NCI-H774 (cell line): ENCODE measurements at places on chromosomes 6 and 20.

- no peak for DNase-seq
Observed at GRCh38 chr20:58481481-58482021, 33.6 kb downstream of the APCDD1L start.

GRCh38 chr6:100574836-100575235 lies 110.1 kb upstream of the SIM1 start:
- no peak for DNase-seq

GRCh38 chr6:165574220-165575157 lies 88.6 kb downstream of the PDE10A start:
- DNase-seq, result no peak

GRCh38 chr6:154606860-154607259 lies 96.4 kb upstream of the CNKSR3 start:
- no peak for DNase-seq

DNA sequence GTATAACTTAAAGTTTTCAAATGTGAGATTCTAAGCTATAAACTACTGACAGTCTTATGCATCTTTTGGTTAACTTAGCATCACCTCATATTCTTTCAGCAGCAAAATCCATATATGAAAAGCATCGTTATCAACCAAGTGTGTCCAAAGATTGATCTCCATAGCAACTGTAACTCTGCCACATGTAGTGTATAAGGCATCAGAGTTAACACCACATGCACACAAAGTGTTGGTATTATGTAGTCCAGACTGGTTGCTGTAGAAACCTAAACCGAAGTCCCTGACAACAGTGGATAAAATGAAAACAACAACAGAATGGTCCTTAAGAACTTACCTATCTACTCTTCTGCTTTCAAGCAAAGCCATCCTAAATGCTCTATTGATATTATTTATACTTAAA lies 39.6 kb downstream of the PDSS2 start:
- peak; percentile 26 for DNase-seq

- DNase-seq, result no peak
Observed at GRCh38 chr6:39016839-39017546, 31.6 kb upstream of the GLP1R start.

DNA sequence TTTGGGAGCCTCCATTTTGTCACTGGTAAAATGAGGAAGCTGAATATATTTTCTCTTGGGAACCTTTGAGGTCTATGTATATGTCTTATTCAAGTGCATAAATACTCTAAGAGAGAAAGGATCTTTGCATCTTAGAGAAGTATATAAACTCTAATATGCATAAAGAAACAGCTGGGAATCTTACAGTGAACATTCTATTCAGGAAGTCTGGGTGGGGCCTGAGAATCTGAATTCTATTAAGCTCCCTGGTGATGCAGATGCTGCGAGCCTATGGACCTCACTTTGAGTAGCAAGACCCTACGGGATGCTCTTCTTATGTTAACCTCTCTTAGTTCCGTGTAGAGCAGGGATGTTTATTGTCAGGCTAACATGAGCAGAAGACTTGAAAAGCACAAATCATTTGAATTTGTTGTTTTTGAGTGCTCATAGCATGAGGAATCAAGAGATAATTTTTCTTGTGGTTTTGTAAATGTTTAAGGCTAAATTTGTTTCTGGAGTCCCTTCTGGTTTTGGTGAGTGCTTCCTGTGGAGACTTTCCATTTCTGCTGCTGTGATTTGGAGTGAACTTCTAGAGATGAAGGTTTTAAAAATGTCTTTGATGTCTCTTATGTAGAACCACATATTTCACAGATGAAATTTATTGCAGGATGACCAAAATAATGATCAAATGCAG lies 281.2 kb upstream of the JAG1 start:
- no peak for DNase-seq

DNA sequence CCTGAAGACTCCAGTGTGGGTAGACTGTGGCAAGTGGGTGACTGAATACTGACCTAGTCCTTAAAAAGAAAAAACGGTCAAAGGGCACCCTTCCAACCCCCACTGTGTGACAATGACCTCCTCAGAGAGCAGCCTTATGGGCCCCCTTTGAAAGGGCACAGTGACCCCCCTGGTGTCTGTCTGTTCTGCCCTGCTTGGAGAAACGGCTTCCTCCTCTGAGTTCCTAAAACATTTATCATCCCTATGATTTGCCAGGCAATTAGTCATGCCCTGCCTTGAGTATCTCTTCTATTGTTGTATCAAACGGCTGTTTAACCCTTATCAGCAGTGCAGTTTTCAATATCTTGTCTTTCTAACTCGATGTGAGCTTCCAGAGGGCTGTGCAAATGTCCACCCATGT lies 21.0 kb upstream of the STX16 start:
- DNase-seq, result no peak

DNA sequence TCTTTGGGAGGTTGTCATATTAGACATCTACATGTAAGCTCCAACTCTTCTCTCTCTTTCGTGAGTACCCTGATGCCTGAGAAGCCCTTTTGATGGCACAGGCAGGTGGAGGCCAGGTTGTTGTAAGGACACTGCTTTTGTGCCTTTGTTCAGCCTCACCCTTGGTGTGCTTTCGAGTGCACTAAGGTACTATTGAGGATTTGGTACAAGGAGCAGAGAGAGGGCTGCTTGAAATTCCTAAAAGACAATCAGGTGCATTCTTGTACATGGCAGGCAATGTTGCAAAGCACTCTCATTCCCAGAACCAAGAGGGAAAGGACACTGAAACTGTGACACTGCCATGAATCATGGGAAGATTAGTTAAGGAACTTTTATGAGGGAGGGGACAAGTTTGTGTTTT lies 19.1 kb downstream of the BMP2 start:
- no peak for DNase-seq

DNA sequence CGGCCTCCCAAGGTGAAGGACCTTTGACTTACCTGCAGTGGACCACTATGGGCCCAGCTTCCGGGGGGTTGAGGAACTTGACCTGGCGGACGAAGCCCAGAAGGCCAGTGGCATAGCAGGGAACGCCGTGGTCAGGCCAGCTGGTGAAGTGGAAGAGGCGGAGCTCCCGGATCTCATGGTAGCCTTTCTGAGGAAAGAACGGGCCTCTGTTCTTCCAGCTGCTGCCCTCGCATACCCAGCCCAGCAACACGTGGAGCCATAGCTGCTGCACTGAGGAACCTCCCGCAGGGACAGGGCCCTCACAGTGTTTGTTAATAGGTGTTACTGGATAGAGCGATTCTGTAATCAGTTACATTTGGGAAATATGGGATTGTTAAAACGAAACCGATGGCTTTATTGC lies 492.1 kb upstream of the CHD6 start:
- DNase-seq, result no peak

DNA sequence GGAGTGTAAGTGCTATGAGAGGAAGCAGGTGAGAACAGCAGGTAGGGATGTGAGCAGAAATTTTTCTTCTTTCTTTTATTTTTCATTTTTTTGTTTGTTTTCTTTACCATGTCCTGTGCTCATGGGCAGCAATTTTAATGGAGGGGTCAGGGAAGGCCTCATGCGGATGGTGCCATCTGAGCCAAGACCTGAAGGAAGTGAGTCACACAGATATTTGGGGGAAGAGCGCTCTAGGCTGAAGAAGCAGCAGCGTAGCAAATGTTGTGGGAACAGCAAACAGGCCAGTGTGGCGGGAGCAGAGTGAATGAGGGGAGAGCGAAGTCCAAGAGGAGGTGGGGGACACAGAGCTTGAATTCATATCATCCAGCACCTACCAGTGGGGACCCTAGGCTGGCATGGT lies 12.7 kb downstream of the SPDEF start:
- no peak for DNase-seq

GRCh38 chr20:10670501-10671220 lies 3.1 kb downstream of the JAG1 start:
- DNase-seq, result no peak

DNA sequence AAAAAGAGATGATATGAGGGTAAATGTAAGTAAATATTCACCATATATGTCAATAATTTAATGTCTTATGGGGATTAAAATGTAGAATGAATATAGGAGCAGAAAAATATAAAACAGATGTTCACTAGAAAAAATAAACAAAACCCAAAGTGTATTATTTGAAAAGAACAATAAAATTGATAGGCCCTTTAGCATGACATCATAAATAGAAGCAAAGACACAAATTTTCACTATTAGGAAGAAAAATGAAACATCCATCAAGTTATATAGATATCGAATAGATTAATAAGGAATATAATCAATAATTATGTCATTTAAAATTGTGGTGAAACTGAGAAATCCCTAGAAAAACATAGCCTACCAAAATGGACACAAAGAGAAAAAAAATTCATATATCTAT lies 40.1 kb upstream of the GMDS start:
- no peak for DNase-seq

DNA sequence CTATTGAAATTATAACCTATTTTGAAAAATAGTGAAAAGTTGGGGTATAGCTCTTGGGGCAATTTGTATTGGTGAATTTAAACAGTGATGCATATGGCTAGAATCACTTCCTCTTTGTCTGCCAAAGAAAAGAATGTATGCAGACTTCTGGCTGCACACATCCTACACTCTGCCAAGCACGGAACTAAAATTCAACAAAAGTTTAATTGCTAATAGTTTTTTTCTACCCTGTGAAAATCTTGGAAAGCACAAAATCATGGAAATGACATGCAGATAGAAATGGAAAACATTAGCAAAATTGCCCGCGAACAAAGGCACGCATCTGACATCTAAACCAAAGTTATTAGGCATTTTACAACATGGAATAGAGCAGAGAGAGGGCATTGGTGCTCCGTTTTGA lies 106.4 kb upstream of the PDE10A start:
- no peak for DNase-seq

DNA sequence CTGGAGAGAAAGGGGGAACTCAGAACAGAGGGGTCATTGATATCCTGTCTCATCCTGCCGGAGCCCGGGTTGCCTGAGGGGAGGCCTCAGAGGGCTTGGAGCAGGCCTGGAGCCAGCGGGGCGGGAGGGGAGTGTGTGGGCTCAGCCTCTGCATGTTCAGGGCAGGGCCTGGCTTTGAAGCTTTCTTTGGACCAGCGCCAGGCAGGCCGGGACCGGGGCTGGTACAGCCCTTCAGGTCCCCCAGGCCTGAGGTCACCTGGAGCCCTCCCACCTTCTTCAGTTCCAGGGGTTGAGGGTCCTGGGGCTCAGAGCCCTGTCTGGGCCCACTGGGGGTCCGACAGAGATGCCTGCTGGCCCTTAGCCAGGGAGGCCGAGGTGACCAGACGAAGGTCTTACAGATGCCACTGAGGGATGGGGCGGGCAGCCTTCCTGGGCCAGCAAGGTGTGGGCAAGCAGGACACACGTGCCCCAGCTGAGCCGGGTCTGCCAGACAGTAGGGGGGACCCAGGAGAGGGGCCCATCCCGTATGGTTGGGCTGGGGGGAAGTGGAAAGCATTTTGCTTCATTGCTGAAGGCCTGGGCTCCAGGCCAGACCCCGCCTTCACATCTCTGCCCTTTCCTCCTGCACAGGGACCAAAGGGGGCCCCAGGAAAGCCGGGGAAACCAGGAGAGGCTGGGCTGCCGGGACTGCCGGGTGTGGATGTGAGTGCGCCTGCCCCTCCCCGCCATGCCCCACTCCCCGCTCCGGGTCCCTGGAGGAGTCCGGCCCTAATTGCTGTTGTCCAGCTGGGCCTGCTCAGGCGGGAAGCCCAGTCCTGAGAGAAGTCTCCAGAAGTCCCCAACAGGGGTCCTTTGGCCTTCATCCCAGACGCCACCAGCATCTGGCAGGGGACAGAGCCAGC lies 2.0 kb downstream of the COL9A3 start:
- DNase-seq, result no peak

DNA sequence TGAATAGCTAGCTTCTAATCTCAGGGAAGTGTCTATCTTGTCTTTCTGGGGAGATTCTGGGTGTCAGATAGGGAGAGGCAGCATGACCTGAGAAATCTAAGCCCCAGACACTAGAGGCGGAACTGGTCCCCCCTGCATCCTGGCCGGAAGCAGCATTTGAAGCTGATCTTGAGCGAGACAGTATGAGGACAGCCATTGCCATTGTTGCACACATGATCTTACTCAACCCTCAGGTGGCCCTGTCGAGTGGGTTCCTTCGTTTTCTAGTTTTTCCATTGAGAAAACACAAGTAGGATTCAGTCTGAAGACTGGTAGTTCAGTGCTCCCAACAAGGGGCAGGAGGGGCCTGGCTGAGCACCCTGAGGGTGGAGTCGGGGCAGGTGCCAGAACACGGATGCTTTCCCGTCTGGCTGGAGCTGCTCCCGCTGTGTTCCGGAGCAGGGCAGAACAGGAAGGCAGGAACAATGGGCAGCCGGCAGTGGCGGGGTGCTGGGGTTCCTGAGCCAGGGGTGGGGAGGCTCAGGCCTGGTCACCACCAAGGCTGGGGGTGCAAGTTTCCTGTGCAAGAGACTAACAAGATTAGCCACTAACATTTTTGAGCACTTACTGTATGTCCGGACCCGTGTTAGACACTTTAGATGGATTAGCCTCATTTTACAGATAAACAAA lies 7.9 kb upstream of the SDCBP2 start:
- peak; percentile 38 for DNase-seq

DNA sequence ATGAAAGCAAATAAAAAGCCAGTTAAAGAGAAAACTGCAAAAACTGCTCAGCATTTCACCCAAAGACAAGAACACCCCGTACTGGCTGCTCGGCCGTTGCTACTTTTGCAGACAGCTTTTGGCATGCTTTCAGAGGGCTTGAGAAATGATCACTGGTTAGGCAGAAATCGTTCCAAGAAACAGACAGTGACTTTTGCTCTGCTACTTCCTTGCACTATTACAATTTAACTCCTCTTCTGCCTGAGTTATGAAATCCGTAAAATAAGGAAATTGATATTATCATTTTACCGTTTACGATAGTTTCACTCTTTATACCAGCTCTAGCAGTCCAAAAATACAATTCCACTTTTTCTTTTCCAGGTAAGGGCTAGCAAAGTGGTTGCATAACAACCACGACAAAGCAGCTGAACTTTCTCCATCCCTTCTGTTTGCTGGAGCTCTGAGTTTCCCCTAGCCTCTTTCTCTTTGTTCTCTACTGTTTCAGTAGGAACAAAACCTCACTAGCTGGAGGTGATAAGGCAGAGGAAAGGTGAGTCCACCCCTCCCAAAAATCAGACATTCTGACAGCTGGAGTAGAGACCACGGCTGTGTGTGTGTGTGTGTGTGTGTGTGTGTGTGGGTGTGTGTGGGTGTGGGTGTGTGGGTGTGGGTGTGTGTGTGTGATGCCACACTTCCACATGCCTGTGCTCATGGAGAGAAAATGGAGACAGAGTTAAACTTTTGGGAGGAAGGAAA lies 191.8 kb upstream of the RREB1 start:
- DNase-seq, result no peak

DNA sequence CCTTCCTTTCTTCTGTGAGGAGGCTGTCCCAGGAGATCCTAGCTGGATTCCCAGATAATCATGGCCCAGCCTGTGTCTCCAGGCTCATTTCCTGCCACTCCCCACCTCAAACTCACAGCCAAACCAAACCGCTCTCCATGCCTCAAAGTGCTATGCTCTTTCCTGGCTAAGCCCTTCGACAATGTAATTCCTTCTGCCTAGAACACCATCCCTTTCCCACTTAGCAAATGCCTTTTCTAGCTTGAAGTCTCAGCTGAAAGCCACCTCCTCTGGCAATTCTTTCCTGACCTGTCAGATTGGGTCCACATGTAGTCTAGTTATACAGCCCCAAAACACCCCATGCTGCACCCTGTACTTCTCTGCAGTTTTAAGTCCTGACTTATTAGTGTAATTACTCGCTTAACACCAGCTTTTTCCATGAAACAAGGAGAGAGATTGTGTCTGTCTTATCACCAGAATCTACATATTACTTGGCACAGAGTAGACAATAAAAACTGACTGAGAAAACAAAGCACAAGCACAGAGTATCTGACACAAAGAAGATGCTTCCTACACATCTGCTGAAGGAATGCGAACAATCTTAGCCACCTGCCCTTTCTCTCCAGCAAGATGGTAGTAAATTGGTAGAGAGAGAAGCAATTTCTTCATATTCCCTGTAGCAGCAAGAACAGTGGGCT lies 5.4 kb downstream of the TRIM26 start:
- DNase-seq, result no peak

GRCh38 chr20:44549123-44549522 lies 27.3 kb upstream of the SERINC3 start:
- DNase-seq, result no peak
